Stimulated activated CD4-positive, alpha-beta T cell treated with anti-CD3 and anti-CD28 coated beads, Interleukin-4, amount 100 ng/mL, for 4 hours (primary cell): ENCODE measurements at places on chromosomes 2 and 18.

GRCh38 chr2:109533823-109534222, 79.9 kb downstream of the SEPTIN10 start:
- DNase-seq = no peak

GRCh38 chr2:74952575-74952974, 5.9 kb upstream of the POLE4 start:
- DNase-seq = no peak

- no peak for DNase-seq
These were observed 3.0 kb upstream of the IRS1 start for GRCh38 chr2:226802573-226802972.

GRCh38 chr18:79947054-79947755, 4.2 kb downstream of the SLC66A2 start:
- DNase-seq = no peak

DNA sequence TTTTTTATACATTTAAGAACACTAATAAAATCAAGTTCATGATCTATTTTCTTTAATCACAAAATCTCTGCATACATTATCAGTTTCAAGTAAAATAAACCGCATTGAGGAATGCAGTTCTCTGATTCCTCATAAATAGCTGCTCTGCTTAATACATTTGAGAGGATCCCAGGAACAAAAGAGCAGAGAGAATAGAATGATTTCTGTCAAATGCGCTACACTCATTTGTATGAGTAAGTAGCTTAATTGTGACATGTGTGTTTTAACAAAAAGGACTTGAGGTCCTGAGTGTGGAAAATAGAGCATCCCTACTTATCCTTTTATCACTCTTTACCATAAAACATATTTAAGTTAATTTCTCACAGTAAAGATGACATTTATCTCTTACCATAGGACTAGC, 134.0 kb downstream of the PID1 start:
- no peak for DNase-seq

DNA sequence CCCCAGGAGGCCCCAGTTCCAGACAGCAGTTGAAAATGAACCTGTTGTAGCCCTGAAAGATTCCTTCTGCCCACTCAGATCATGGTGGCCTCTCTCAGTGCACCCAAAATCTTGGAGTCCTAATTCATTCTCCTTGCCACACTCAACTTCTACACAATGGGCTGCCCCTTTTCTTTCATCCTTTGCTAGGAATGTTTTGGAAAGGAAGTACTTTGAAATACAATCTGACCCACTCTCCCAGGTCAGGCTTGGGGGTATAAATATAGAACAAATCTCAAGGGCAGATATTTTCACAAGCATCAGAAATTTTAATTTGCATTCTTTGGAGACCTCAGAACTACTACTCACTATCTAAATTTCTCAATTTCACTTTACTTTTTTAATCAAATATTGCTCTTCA, 103.2 kb upstream of the SH3BP4 start:
- DNase-seq = no peak

GRCh38 chr2:128376241-128377041, 57.8 kb upstream of the HS6ST1 start:
- no peak for DNase-seq

- DNase-seq = no peak
These were observed 131.6 kb upstream of the OTX1 start for GRCh38 chr2:62919041-62919440.

DNA sequence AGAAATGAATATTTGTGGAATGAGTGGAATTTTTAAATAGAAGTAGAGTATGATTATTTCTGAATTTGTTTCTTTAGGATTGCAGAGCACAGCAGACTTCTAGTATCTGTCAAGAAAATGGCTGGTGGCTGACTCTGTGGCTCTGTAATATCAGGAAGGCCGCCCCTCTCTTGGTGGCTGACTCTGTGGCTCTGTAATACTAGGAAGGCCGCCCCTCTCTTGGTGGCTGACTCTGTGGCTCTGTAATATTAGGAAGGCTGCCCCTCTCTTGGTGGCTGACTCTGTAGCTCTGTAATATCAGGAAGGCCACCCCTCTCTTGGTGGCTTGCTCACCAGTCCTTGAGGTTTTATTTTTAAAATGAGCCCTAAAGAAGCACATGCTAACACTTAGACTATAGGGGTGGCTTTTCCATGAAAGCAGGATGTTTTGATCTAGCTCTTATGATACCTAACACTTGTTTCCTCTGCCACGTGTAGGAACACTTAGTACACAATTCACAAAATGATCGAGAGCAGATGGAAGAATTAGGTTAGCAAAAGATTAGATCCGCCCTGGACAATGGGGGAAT, 85.1 kb upstream of the TTC39C start:
- DNase-seq = no peak

DNA sequence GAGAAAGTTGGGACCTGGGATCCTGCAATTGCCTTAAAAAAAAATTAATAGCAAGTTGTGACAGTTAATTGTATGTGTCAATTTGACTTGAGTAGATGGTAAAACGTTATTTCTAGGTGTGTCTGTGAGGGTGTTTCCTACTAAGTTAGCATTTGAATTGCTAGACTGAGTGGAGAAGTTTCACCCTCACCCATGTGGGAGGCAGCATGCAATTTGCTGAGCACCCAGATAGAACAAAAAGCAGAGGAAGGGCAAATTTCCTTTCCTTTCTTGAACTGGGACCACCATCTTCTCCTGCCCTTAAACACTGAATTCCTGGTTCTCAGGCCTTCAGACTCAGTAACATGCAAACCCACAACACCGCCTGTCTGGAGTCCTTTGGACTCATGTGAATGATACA, 455.7 kb downstream of the GALR1 start:
- DNase-seq = no peak

DNA sequence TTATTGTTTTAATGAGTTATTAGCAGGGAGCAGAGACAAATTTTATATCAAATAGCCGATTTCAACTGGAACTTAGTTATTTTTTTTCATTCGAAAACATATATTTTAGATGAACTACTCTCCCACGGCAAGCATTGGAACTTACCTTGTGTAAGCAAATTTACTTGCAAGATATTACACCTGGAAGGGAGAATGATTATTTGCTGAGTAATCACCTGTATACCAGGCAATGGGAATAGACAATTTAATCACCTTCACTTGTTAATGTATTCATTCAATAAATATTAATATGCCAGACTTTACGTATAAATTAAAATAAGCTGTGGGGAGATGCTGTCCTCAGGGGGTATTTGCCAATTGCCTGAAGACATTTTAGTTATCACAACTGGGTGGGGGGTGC, 1069.9 kb upstream of the CHAC2 start:
- DNase-seq = no peak

DNA sequence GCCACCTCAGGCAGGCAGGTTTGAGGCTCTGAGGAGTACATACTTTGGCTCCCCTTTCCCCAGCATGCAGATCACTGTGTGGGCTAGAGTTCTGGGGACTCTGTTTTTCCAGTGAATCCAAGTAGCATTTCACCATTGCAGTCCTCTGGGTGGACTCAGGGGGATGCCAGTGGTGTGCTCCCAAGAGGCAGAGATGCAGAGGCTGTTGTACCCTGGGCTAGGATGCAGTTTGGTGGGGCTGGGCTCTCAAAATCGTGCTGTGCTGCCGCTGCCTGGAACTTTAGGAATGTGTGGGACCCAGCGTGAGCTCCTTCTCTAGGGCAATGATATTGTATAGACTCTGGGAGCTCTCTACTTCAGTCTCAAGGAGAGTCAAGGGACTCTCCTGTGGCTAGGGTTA, 104.9 kb downstream of the MYO3B start:
- no peak for DNase-seq

- DNase-seq = no peak
These were observed 84.7 kb downstream of the GLI2 start for GRCh38 chr2:120820263-120820952.
